BJ (cell line): ENCODE measurements at places on chromosomes 12 and 14. TPM values are rescaled to one million over a fixed set of nuclear protein-coding genes. Genes with fewer than 3 reads are reported as not detected.

DACT1 gene
- 17.8 and 18.8 TPM in 2 replicates for polyA plus RNA-seq

- no peak for DNase-seq
Measured at GRCh38 chr14:61077951-61078720, 97.1 kb downstream of the SLC38A6 start.

DNA sequence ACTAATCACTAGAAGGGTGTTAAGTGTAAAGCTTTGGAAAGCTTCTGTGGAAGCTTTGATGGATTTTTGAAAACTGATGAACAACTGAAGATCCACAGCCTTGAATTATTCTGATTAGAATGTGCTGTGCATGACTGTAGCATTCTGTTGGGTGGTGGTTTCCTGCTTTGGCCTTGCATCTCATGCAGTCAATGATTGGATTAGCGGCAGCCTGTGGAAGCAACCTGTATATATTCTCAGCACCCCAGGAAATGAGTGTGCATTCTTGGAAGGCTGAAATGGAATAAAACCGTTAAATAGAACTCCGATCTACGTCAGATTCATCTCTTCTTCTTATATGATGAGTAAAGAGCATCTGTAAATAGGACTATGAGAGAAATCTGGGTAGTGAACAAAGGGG is 120.2 kb downstream of the SLC16A7 start:
- DNase-seq = no peak

DNA sequence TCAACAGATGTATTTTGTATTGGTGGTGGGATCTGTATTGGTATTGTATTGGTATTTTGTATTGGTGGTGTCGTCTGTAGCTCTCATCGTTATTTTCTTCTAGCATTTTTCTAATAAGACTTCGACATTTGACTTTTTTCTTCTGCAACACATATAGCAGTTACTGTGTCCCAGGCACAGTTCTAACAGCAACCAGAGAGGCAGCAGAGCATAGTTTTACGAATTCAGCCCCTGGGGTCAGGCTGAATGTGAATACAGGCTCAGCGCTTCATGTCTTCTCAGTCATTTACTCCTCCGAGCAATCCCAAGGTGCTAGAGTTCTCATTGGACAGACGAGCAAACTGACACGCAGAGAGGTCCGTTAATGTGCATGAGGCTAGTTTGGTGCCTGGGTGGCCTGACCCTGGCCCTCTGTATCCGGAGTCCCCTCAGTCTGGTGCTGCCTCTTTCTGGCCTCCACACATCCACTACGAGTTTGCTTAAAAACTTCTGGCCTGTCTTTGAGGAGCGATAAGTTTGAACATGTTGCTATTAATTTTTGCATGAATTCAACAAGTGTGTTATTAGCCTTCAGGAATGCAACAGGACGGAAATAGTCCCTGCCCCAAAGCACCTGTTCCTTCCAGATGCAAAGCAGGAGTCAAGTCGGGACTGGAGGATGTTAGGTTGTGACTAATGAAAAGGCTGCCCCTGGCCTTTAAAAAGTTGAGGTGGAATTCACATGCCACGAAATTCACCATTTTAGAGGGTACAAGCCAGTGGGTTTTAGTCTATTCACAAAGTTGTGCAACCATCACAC is 87.0 kb downstream of the GLT1D1 start:
- DNase-seq = no peak

DGLUCY gene
- polyA plus RNA-seq = 14.3 and 18.9 TPM in 2 replicates

CIROP gene
- 0.05 and 0.07 TPM in 2 replicates for polyA plus RNA-seq
